Neural crest cell (in vitro differentiated cells): ENCODE measurements at places on chromosomes 5 and 9. TPM values are rescaled to one million over a fixed set of nuclear protein-coding genes. Genes with fewer than 3 reads are reported as not detected.

KIF12 gene
- total RNA-seq, result not detected in 2 replicates

LAMC3 gene
- total RNA-seq, result 2.8 and 4.0 TPM in 2 replicates

GLDC gene
- total RNA-seq, result 37.4 and 37.8 TPM in 2 replicates

SV2C gene
- 0.33 and 0.66 TPM in 2 replicates for total RNA-seq

PCDHB14 gene
- total RNA-seq, result 5.5 TPM in 2 replicates

FOXD4L3 gene
- total RNA-seq, result not detected in 2 replicates

PRR7 gene
- total RNA-seq, result 16.1 and 19.0 TPM in 2 replicates

ELOVL7 gene
- 0.42 and 0.96 TPM in 2 replicates for total RNA-seq

NEUROG1 gene
- total RNA-seq, result 7.3 and 7.8 TPM in 2 replicates

FYB1 gene
- not detected in 2 replicates for total RNA-seq

PCDHGA7 gene
- total RNA-seq, result 0.32 and 0.37 TPM in 2 replicates
